Gastroesophageal sphincter (tissue), 4 donors: ENCODE measurements at places on chromosomes 2 and 18. TPM values are rescaled to one million over a fixed set of nuclear protein-coding genes. Genes with fewer than 3 reads are reported as not detected.
A peak's percentile ranks its signal among the peaks of the same experiment; 100 is the strongest.

GRCh38 chr2:74507145-74507925, at the start of gene PCGF1:
Gene PCGF1 (minus strand): TSS chr2:74507695. CDS start chr2:74507668, 27 bp downstream.
- H3K36me3 ChIP-seq: peaks cover 22% of the 10 kb centered on the region
- peaks cover 56% of the 10 kb centered on the region for H3K4me1 ChIP-seq
- ATAC-seq: peak; percentile 97
- peaks cover 76% of the 10 kb centered on the region for H3K27me3 ChIP-seq
- H3K4me3 ChIP-seq: peak within 1 kb of the TSS; percentile 86

GRCh38 chr2:9877026-9877425, 33.8 kb downstream of the TAF1B start:
- no peaks in the 10 kb centered on the region for H3K36me3 ChIP-seq
- ATAC-seq: no peak
- H3K4me1 ChIP-seq: no peaks in the 10 kb centered on the region
- no peak overlapping the region for H3K4me3 ChIP-seq
- H3K27me3 ChIP-seq: no peaks in the 10 kb centered on the region

GRCh38 chr18:48841381-48842258, 109.1 kb downstream of the SMAD7 start:
- H3K4me3 ChIP-seq: no peak overlapping the region
- no peaks in the 10 kb centered on the region for H3K27me3 ChIP-seq
- ATAC-seq: peak; percentile 55
- peak overlapping the region; percentile 71 for H3K27ac ChIP-seq
- peaks cover 39% of the 10 kb centered on the region for H3K4me1 ChIP-seq

The TAF1B gene
- total RNA-seq: 7.6 TPM

The ASAP2 gene
- 24.9 TPM for total RNA-seq

The AMER3 gene
- total RNA-seq: not detected
